ENCODE measurements at places on chromosomes 2 and 18. TPM values are rescaled to one million over a fixed set of nuclear protein-coding genes. Genes with fewer than 3 reads are reported as not detected.

DSC2 gene
- 0.23 TPM for total RNA-seq

FAM237A gene
- not detected for total RNA-seq

UGT1A3 gene
- total RNA-seq: not detected

SNRNP200 gene
- 59.6 TPM for total RNA-seq

COL6A3 gene
- total RNA-seq: 1,351 TPM

CHRNG gene
- total RNA-seq: not detected

COPS9 gene
- total RNA-seq: 63.1 TPM

SLC16A14 gene
- 3.2 TPM for total RNA-seq

DSEL gene
- total RNA-seq: 30.7 TPM

CTAGE1 gene
- total RNA-seq: not detected
